ENCODE measurements at places on chromosomes 5 and 9.

GRCh38 chr5:142293486-142293885 lies 31.3 kb downstream of the SPRY4 start:
- peaks cover 20% of the 10 kb centered on the region for H3K4me1 ChIP-seq
- DNase-seq, result no peak
- H3K27ac ChIP-seq, result no peak overlapping the region
- H3K4me3 ChIP-seq, result no peak overlapping the region
- H3K27me3 ChIP-seq, result no peaks in the 10 kb centered on the region

- no peak overlapping the region for H3K27ac ChIP-seq
- H3K27me3 ChIP-seq, result no peaks in the 10 kb centered on the region
- no peak for DNase-seq
- H3K4me1 ChIP-seq, result no peaks in the 10 kb centered on the region
- H3K4me3 ChIP-seq, result no peak overlapping the region
- H3K36me3 ChIP-seq, result no peaks in the 10 kb centered on the region
These were observed 80.9 kb downstream of the FOXD1 start for GRCh38 chr5:73367650-73368049.

- no peaks in the 10 kb centered on the region for H3K36me3 ChIP-seq
- no peak overlapping the region for H3K4me3 ChIP-seq
- no peaks in the 10 kb centered on the region for H3K4me1 ChIP-seq
- no peak overlapping the region for H3K27ac ChIP-seq
- no peaks in the 10 kb centered on the region for H3K27me3 ChIP-seq
These were observed 402.5 kb downstream of the NFIB start for GRCh38 chr9:13911473-13911872.

GRCh38 chr5:167886196-167886595 lies 405.2 kb upstream of the WWC1 start:
- H3K4me3 ChIP-seq, result no peak overlapping the region
- H3K27ac ChIP-seq, result no peak overlapping the region
- H3K27me3 ChIP-seq, result no peaks in the 10 kb centered on the region
- H3K36me3 ChIP-seq, result no peaks in the 10 kb centered on the region
- H3K4me1 ChIP-seq, result no peaks in the 10 kb centered on the region

DNA sequence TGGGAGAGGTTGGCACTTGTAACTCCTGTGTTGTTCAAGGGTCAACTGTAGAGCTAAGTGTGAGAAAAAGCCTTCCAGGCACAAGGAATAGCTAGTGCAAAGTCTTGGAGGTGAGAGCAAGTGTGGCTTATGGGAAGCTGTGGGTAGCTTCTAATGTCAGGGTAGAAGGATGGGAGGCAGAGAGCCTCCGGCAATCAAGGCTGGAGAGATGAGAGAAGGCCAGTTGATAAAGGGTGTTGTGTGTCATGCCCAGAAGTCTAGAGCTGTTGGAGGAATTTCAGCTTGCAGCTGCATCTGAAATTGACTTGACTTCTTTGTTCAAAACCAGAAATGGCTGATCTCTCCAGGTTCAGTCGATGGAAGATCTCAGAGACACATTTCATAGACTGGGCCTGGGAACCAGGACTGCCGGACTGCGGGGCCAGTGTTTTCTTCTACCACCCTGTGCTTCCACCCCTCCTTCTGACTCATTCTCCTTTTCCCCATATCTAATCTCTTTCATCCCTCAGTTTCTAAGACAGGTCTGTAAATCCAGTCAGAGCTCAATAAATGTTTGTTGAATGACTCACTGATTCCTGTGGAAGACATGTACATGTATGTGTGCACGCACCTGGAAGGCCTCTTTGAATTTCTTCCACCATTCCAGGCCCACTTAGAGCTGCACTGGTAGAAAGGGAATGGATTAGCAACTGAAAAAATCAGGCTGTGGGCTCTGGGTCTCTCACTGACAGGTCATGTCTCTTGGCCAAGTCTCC lies 67.8 kb upstream of the KLF4 start:
- H3K4me1 ChIP-seq, result no peaks in the 10 kb centered on the region
- no peaks in the 10 kb centered on the region for H3K27me3 ChIP-seq
- no peak overlapping the region for H3K4me3 ChIP-seq
- no peaks in the 10 kb centered on the region for H3K36me3 ChIP-seq
- H3K27ac ChIP-seq, result no peak overlapping the region
- DNase-seq, result no peak

DNA sequence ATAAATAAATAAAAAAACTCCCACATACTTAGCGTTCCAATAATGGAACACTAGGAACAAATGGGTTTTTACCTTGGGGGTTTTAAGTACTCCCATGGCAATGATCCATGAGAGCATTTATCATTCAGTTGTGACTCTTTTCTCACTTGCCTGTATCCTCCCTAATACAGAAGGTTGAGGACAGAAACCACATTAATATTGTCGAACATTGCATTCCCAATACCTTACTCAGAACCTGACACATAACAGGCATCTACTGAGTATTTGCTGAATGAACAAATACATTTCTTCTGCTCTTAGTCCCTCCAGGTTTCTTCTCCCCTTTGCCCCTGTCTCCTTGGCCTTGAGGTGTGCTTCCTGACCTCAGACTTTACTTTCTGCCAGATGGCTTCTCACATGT lies 175.9 kb downstream of the CEMIP2 start:
- no peaks in the 10 kb centered on the region for H3K4me1 ChIP-seq
- no peaks in the 10 kb centered on the region for H3K36me3 ChIP-seq
- H3K27ac ChIP-seq, result no peak overlapping the region

- no peak for DNase-seq
- H3K27me3 ChIP-seq, result no peaks in the 10 kb centered on the region
- H3K4me3 ChIP-seq, result no peak overlapping the region
- no peaks in the 10 kb centered on the region for H3K36me3 ChIP-seq
- no peaks in the 10 kb centered on the region for H3K4me1 ChIP-seq
- no peak overlapping the region for H3K27ac ChIP-seq
These were observed 552.0 kb upstream of the CLINT1 start for GRCh38 chr5:158410976-158411375.

GRCh38 chr9:33415501-33416038 lies 13.2 kb upstream of the AQP7 start:
- no peaks in the 10 kb centered on the region for H3K27me3 ChIP-seq
- no peaks in the 10 kb centered on the region for H3K36me3 ChIP-seq
- H3K27ac ChIP-seq, result peak overlapping the region; percentile 39
- peak; percentile 25 for DNase-seq
- no peak overlapping the region for H3K4me3 ChIP-seq

DNA sequence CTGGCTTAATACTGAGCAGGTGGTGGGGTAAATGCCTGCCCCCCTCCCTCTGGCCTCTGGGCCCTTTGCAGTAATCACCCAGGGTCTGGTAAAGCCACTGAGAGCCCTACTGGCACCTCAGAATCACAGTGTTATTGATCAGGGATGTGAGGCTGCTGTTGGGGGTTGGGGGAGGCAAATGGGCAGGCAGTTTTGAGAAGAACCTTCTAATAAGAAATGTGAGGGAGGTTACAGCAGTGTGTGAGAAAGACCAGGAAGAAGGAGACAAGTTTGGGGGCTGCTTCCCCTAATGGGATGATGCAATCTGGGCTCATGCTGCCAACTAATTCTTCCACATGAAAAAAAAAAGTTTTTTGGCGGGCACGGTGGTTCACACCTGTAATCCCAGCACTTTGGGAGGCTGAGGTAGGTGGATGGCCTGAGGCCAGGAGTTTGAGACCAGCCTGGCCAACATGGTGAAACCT lies 3.1 kb upstream of the B4GALT7 start:
- H3K27ac ChIP-seq, result no peak overlapping the region
- DNase-seq, result peak; percentile 1
- H3K4me1 ChIP-seq, result peaks cover 50% of the 10 kb centered on the region
- H3K36me3 ChIP-seq, result no peaks in the 10 kb centered on the region

- peak overlapping the region; percentile 55 for H3K27ac ChIP-seq
- peaks cover 28% of the 10 kb centered on the region for H3K36me3 ChIP-seq
- H3K27me3 ChIP-seq, result no peaks in the 10 kb centered on the region
These were observed 30.2 kb downstream of the MAML1 start for GRCh38 chr5:179762781-179763176.

- H3K27me3 ChIP-seq, result no peaks in the 10 kb centered on the region
- no peaks in the 10 kb centered on the region for H3K4me1 ChIP-seq
- no peak for DNase-seq
- no peak within 1 kb of the TSS for H3K27ac ChIP-seq
These were observed at the start of gene PCDHB15 for GRCh38 chr5:141245250-141245717. Gene PCDHB15 (plus strand): TSS chr5:141245395. CDS start chr5:141245579, 184 bp downstream.

- H3K27ac ChIP-seq, result no peak overlapping the region
- H3K36me3 ChIP-seq, result no peaks in the 10 kb centered on the region
- H3K27me3 ChIP-seq, result no peaks in the 10 kb centered on the region
- no peak overlapping the region for H3K4me3 ChIP-seq
These were observed 71.8 kb upstream of the TAF11L2 start for GRCh38 chr5:17426104-17426749.

DNA sequence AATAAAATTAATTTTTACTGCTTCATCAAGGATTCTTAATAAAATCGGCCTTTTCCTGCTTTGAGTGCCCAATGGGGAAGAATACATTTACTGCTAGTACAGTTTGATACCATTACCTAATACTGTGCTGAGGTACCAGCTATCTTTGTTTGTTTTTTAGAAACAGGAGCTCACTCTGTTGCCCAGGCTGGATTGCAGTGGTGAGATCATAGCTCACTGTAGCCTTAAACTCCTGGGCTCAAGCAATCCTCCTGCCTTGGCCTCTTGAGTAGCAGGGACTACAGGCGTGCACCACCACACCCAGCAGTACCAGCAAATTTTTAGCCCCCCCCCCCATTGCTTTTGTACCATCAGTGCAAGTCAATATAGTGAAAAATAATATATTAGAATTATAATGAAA lies 13.6 kb upstream of the ANKHD1 start:
- H3K27me3 ChIP-seq, result no peaks in the 10 kb centered on the region
- no peak overlapping the region for H3K27ac ChIP-seq
- H3K36me3 ChIP-seq, result no peaks in the 10 kb centered on the region
- no peak overlapping the region for H3K4me3 ChIP-seq
- DNase-seq, result no peak
- H3K4me1 ChIP-seq, result no peaks in the 10 kb centered on the region

GRCh38 chr5:126508251-126508961 lies 85.2 kb downstream of the GRAMD2B start:
- no peaks in the 10 kb centered on the region for H3K36me3 ChIP-seq
- no peak for DNase-seq
- H3K27me3 ChIP-seq, result no peaks in the 10 kb centered on the region
- H3K27ac ChIP-seq, result peak overlapping the region; percentile 49
- no peak overlapping the region for H3K4me3 ChIP-seq

DNA sequence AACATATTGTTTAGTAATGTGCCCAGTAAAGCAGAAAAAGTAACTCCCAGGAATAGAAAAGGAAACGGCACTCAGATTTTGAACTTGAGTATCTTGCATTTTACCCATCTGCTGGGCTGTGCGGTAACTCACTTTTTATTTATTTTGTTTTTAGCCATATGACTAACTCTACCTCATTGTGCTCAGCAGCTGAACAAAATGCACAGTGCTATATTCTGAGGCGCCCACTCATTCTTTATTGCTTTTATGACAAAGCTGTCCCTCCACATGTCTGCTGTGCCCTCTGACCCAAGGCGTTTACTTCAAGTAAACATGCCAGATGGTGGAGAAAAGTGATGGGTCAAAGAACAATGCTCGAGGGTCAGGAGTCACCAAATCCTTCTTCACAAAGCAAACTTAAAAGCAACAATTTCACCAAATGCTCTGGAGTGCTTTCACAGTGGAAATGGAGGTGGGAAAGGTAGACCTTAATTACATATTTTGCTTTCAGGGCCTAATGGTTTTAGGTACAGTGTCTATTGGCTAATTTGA lies 215.2 kb upstream of the ELAVL2 start:
- no peak overlapping the region for H3K27ac ChIP-seq
- H3K27me3 ChIP-seq, result no peaks in the 10 kb centered on the region
- H3K36me3 ChIP-seq, result no peaks in the 10 kb centered on the region
- no peaks in the 10 kb centered on the region for H3K4me1 ChIP-seq
- no peak for DNase-seq

DNA sequence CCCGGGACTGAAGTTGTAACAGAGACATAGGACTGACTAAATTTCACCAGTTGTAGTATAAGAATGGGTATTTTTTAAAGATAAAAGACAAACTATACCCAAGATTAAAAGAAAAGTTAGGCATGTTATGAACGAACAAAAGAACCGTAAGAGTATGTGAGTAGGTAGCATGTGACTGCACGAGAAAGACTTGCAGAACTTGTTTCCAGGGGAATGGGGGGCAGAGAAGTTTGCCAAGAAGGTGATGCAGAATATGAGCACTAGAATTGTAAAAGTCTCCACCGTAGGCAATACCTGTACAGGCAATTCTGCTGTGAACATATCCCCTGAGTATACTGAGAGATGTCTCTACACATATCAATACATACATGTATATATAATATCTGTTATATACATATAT lies 614.7 kb downstream of the PRELID2 start:
- no peaks in the 10 kb centered on the region for H3K27me3 ChIP-seq
- no peaks in the 10 kb centered on the region for H3K36me3 ChIP-seq
- H3K4me3 ChIP-seq, result no peak overlapping the region
- H3K27ac ChIP-seq, result no peak overlapping the region
- DNase-seq, result no peak

DNA sequence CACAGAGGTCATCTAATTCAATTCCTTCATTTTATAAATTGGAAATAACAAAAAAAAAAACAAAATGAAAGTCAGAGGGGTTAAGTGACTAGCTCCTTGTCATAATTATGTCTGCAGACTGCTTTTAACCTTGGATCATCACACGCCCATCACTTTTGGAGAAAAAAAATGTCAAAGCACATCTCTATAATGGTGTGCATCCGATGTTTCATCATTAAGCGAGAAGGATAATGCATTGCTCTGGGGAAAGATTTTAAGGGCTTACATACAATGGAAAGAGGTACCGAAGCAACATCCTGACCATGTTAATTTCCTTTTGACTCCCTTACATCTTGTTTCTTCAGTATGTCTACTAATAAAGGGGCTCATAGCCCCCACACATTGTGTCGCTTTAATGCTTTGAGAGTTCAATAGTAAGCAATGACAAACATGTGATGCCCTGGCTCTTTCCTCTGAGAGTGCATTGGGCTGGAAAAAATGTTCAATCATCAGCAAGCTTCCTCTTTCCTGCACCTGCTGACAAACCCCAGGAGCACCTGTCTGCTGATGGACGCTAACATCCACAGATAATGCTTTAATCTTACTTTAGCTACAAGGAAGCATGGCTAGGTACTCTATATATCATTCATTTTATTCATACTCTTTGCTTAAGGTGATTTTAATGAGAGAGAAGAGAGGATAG lies 242.2 kb downstream of the SMARCA2 start:
- no peak overlapping the region for H3K4me3 ChIP-seq
- peaks cover 3% of the 10 kb centered on the region for H3K4me1 ChIP-seq
- H3K27ac ChIP-seq, result no peak overlapping the region
- no peaks in the 10 kb centered on the region for H3K36me3 ChIP-seq
- H3K27me3 ChIP-seq, result no peaks in the 10 kb centered on the region
- no peak for DNase-seq

Measured in left lung (tissue), 14 donors.